GM03348 (cell line): ENCODE measurements at places on chromosomes 1 and 21.

DNA sequence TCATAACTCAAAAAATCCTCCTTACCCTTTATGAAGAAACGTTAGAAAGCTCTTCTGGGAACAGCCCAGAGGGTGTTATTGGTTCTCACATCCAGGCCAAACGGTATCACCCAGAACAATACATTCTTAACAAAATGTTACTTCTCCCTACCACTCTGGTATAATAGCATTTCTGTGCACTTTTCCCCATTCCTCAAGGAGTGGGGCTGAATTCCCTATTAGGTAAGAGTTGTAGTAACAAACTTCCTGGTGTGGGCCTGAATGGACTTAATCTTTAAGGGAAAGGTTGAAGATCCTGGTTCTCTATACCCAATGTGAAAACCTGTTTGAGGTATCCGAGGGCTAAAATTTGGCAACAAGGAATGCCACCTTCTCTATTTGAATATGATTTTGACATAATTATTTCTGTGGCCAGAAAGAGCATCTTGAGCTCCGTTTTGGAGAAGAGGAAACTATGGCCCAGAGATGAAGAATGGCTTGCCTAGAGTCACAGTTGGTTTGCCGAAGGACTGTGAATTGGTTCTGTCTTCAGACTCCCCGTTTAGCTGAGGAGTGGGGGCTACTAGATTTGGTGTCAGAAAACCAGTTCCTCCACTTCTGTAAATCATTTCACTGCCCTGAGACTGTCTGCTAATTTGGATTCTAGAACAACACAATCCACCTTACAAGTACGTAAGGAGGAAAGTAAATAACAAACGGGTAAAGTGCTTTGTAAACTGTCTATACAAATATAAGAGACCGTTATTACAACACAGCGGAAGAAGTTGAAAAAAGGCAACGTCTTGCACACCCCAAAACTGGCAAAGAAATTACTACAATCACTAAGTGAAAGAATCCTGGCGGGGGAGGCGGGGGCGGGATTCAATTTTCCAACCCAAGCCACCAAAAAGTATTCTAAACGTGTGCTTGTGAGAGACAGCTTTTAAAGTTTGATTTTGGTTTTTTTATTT is 2.3 kb downstream of the ANP32E start:
- DNase-seq, result peak; percentile 30

GRCh38 chr1:69195136-69195535 is 372.6 kb upstream of the LRRC7 start:
- no peak for DNase-seq

DNA sequence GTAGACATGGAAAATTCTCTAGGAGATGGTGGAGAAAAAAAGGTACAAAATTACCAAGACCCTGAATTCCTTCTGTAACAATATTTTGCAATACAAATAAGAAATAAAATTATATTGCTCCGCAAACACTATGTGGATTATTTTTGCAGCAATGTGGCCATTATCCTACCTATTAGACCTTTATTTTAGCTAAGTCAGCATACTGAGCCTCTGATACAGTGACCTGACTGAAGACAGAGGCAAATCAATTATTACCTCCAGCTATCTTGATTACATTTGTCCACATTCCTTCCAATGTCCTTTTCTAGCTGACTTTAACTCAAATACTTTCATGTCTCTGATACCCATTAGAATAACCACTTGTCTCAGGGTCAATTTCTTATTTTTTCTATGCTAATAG is 610.9 kb downstream of the LRRIQ3 start:
- DNase-seq, result no peak

DNA sequence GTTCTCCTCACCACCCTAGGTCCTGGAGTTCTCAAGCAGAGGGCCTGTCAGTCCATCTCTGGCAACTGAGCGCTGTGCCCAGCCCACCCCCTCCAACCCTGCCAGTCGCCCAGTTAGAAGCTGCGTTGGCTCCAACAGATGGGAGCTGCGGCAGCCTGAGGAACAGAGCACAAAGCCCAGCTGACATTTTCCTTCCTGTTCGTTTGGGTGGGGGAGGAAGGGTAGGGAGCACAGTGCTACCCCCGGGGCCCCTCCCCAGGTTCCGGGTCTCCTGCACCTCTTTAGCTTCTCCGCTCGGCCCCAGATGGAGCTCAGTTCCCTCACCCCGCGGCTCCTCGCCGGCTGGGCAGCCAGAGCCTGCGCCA is 1.4 kb downstream of the LRRN2 start:
- no peak for DNase-seq

DNA sequence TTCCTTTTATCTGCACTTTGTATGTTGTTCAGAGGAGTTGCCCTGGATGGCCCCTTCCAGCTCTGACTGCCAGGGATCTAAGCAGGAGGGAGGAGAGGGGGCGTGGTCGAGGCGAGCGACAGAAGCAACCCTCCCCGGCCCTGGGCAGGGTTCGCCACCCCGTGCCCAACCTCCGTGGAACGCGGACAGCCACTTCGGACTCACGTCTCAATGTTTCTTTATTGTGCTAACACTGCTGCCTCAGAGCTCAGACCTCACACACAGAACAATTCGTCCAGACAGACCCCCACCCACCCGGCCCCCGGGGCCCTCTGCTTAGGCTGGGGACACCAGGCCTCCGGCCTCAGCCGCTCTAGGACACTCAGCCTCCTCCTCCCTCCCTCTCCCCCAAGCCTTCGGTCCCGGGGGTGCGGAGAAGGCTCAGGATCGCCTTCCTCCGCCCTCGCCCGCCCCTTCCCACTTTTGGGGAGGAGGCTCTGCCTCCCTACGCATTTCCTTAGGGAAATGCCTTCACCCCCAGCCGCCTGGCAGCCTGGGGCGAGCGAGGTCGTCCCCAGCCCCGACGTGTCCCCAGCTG is 8.3 kb downstream of the VSIG8 start:
- DNase-seq, result peak; percentile 83

DNA sequence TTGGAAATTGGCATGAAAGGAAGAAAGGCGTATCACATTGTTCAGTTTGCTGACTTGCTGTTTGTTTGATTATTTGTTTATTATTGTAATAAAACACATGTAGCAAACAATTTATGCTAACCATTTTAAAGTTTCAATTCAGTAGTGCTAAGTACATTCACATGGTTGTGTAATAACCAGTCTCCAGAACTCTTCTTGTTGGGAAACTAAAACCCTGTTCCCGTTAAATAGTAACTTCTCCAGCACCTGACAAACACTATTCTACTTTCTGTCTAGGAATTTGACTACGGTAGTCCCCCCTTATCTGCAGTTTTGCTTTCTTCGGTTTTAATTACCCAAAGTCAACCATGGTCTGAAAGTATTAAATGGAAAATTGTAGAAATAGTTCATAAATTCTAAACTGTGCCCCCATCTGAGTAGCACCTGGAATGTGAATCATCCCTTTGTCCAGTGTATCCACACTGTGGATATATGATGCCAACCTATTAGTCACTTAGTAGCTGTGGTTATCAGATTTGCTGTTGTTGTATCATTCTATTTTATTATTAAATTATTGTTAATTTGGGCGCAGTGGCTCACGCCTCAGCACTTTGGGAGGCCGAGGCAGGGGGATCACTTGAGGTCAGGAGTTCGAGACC is 5.5 kb downstream of the MORC3 start:
- no peak for DNase-seq

DNA sequence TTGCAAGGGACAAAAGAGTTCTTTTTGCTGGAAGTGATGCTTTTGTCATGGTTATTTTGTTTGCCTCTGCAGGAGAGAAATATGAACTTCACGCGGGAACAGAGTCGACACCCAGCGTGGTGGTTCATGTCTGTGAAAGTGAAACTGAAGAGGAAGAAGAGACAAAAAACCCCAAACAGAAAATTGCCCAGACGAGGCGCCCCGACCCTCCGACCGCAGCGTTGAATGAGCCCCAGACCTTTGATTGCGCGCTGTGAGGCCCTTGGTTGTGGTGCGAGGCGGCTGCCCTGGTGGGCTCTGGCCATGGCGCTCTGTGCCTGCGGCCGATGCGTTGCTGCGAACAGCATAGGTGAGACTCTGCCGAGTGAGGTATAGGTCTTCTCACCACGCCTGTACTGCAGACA is 20.9 kb upstream of the NCMAP start:
- DNase-seq, result no peak

DNA sequence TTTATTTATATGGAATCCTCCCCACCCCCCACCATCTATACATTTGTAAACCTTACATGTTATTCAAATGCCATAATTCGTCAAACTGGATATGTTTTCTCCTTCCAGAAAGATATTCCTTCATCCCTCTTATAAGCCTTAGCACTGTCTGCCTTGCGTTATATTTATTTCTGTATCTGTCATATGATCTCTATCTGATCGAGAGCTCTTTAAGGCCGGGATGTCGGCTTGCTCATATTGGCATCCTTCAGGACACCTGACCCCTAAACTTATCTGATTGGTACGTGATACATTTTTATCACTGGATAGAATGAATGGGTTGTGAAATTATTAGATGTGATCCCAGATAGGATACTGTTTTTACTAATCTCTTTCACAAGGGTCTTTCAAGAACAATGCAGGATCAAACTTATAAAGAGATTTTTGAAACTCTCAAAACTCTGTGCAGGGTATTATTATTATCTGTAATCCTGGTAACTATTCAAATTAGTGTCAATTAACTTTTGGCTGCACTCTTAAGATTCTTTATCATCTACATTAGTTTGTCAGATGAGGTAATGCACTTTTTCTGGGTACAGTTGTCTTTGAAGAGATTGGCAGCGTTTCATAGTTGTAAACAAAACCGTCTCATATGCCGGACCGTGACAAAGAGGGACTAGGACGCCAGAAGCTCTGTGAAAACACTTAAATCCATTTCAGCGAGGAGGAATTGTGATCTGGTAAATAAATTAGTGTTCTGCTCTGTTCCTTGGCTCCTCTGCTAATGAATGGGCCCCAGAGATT is 152.0 kb downstream of the KIF26B start:
- DNase-seq, result no peak

GRCh38 chr1:204744107-204744779 is 58.7 kb upstream of the LRRN2 start:
- no peak for DNase-seq

- no peak for DNase-seq
Measured at GRCh38 chr21:45876381-45877170, 105.0 kb upstream of the COL6A1 start.

DNA sequence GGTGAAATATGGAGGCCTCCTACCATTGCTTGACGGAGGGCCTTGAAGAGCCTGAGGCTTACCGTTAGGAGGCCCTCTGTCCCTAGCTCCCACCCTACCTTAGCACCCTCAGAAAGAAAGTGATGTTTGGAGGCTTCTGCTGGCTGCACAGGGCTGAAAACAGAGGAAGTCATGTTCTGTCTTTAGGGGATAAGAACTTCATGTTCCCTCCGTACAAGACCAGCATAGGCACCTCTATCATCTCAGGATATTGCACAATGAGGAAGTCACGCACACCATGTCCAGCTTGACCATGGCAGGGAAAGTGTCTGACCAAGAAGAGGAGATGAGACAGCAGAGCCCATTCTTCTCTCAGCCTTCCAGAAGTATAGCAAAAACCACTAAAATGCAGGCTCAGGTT is 13.8 kb downstream of the ADORA3 start:
- no peak for DNase-seq

- no peak for DNase-seq
Measured at GRCh38 chr1:214438530-214438929, 112.9 kb downstream of the PTPN14 start.

- DNase-seq, result no peak
Measured at GRCh38 chr21:14384453-14384852, 1.5 kb upstream of the HSPA13 start.

DNA sequence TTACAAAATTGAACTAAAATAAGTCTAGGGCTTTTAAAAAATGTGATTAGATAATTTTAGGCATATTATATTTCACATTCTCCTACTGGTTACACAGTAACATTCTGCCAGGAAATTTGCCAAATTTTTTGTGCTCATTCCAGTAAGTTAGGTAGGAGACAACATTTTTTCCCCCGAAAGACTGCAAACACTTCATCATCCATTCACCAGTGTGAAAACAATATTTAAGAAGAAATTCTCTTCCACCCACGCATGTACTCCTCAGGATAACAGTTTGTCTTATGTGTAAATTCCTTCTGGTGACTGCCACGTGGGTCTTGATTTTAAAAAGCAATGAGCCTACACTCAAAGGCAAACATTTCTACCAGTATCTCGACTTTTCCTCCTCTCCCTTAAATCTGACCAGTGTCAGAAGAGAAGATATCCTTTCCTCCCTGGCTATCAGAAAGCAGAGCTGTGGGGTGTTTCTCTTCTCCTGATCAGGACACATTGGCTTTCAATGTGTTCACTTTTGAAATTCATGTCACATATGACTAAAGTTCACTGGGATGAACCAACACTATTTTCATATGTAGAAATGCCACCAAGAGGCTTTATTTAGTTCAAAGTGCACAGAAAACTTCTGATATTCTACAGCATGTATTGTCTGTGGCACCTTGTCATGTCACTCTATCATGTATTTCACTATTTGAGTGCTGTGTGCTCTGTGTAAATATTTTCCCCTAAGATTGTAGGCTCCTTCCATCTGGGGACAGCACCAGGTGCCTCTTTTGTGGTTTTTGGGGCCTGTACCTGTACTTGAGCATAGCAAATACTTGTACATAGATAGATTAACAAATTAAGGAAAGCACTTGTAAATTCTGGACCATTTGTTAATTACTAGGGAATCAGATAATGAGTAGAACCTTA is 38.6 kb downstream of the LHX9 start:
- DNase-seq, result peak; percentile 46

DNA sequence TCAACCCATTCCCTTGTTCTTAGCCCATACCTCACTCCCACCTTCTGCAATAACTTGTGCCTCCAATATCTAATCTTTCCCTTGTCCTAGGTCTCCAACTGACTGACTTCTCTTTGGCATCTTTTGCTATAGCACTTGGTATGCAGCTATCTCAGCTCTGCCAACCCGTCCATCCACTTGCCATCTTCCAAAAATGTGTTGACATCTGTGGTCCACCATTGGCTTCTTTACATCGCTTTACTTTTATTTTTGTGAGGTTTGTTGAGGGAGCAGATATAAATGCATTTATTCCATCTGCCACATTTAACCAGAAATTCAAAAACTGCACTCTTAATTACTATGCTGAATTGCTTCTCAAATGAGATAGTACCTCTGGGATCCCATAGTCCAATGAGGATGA is 24.9 kb upstream of the PSMB2 start:
- no peak for DNase-seq
